ENCODE measurements at places on chromosomes 1 and 21.

- DNase-seq = no peak
These were observed 25.8 kb upstream of the BCAS2 start for GRCh38 chr1:114607223-114607622.

- DNase-seq = no peak
These were observed 37.1 kb downstream of the SLC30A1 start for GRCh38 chr1:211541720-211542477.

GRCh38 chr21:43331962-43332828, 94.7 kb downstream of the SIK1 start:
- DNase-seq = no peak

GRCh38 chr21:31173881-31174555, 135.7 kb upstream of the KRTAP19-8 start:
- no peak for DNase-seq

DNA sequence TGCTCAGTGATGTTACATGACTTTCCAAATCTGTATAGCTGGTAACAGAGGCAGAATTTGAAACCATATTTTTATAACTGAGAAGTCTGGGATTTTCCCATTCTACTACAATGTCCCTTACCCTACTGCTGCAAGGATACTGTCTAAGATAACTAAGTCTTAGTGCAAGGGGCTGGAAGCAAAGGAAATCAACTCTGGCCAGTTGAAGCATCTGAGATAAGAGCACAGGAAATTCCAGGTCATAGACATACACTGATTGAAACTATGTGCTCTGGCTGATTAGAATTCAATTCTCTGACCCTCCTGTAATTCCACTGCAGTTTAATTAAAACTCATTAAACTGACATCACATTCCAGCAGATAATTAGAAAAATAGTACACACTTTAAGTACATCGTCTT, 267.7 kb upstream of the C1orf87 start:
- no peak for DNase-seq

DNA sequence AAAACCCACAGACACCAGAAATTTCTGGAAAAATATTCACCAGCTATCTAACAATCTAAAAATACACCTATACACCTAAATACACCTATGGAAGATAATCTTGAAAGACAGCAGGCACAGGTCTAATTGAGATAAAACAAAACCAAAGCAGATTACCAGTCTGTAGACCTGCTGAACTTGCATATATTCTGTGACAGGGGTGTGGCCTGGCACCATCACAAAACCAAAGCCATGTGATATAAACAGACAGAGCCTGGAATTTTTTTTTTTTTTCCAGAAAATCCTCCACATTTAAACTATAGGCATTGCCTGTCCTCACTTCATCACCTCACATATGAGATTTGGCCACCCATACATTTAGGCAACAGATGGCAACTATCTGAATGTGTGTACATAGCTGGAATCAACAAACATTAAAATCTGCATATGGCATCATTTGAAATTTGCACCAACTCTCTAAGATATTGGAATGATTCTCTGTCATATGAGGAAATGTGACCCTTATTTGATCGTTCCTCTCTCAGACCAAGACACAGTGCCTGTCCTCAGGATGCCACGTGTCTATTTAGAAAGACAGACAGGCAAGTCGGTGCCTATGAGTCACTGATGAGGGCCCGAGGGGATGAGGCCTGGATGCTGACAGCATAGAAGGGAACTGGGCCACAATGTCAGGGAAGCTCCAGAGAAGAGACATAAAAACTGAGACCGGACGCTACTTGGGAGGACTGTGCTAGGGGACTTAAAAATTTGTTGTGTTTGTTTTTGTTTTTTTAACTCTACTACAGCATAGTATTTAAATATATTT, 32.6 kb downstream of the NMNAT2 start:
- no peak for DNase-seq

GRCh38 chr1:32963746-32964460, 706 bp downstream of the RNF19B start:
- DNase-seq = peak; percentile 36

DNA sequence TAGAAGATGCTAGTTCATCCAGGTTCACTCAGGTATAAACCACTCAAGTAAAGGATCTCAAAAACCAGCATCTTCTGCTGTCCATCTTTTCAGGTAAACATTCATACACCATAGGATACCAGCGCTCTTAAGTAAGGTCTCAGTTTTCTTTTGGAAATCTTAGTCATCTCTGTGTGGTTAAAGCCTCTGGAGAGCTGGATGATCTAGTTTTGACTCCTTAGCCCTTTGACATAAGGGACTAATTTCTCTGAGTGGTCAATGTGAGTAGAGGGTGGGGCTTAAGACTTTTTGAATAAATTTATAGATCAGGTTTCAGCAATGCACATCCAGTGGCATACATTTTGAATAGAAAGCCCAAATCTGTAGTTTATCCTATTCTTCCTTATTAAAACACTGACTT, 92.3 kb downstream of the CTH start:
- DNase-seq = no peak

GRCh38 chr1:173861731-173862145, 6.1 kb downstream of the GAS5 start:
- DNase-seq = no peak

GRCh38 chr1:78606274-78606673, 14.0 kb upstream of the IFI44L start:
- no peak for DNase-seq

- DNase-seq = no peak
These were observed 7.0 kb downstream of the TCHH start for GRCh38 chr1:152107984-152108881.

DNA sequence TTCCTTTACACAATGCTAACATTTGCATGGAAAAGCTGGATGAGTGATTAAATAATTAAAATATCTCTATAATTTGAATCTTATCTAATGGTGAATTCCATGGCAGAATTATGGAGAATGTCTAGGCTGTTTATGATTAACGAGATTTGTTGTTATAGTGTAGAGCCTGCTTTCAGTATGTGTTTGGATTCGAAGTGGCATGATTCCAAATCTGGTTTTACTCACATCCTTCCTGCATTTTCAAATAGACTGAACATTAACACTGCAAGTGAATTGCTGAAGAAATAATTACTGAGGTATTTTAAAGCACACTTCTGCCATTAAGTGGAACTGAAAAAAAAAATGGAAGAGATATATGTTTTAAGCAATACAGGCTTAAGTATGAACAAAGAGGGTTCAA, 5.1 kb upstream of the NEK7 start:
- DNase-seq = no peak

DNA sequence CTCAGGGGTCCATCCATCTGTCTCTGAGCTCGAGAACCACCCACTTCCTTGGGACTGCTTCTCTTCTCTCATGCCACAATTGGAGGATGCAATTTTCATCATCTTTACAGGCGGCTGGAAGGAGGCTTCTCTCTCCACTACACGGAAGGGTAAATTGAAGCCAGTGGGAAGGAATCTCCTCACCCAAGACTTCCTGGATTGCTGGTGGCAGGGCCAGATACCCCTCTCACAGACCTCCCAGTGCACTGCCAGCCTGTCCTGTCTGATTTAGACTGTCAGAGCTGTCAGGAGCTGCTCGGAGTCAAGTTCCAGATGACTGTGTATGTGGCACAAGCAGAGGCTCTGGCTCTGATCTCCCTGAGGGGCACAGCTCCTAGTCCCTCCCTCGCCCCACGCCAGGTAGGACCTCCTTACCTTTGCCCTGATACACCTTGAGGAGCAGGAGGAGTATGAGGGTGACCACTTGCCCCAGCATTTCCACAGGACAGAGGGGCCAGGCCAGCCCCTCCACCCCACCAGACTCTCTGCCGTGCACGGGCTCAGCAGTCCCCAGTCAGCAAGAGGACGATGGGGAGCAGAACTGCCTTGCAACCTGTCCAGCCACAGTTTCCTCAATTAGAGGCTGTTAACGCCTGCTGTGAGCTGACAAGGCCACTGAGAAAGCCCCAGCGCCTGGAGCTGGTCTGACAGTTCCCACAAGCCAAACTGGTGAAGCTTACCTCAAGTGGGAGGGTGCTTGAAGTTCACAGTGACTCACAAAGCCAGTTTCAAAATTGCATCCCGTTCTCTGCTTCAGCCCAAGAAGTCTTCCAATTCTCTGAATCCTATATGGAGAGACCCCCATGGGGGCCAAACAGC, at the start of gene CD244:
CD244 (minus strand) TSS at position 685 of the 858 bp plus-strand sequence; CDS start at position 475, 210 bp downstream.
- peak; percentile 47 for DNase-seq

DNA sequence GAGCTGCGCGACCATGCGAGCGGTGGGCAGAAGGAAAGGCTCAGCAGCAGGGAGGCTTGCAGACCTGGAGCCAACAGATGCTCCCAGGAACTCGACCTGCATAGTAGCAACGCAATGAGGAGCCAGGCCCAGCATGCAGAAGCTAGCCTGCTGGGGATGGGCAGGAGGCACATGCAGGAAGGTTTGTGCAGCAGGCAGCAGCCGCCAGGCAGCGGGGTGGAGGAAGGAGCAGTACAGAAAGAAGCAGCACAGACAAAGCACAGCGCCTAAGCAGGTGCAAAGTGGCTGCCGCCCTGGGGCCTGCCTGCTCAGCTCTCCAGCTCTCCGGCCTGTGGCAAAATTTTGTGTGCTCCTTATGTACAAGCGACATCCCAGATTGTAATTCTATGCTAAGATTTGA, 213.5 kb upstream of the MAP1LC3C start:
- DNase-seq = no peak

DNA sequence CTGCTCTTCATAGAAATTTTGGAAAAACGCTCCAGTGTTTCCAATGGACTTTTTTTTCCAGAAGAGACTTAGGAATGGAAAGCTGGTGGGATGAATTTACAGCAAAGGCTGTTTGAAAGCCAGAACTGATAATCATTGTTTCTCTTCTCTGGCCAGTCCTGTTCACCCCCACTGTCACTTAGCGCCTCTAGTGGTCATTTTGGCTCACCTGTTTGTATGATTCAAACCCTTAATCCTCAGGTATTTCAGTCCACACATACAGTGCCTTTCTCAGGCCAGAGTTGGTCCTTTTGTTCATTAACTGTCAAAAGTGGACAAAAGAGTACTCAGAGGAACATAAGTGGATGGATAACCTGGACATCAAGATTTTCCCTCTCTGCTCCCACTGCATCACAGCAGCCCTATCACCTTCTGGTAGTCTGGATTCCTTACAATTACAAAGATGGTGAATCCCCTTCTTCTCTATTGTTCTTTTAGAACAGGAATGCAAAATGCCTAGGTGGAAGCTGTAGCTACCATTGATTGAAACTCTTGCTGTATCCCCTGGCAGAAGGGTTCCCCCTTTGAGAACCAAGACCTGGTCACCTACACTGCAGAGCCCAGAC, 177.6 kb upstream of the OLFM3 start:
- no peak for DNase-seq

- no peak for DNase-seq
These were observed 170.3 kb downstream of the ZC3H11B start for GRCh38 chr1:219442611-219443061.

DNA sequence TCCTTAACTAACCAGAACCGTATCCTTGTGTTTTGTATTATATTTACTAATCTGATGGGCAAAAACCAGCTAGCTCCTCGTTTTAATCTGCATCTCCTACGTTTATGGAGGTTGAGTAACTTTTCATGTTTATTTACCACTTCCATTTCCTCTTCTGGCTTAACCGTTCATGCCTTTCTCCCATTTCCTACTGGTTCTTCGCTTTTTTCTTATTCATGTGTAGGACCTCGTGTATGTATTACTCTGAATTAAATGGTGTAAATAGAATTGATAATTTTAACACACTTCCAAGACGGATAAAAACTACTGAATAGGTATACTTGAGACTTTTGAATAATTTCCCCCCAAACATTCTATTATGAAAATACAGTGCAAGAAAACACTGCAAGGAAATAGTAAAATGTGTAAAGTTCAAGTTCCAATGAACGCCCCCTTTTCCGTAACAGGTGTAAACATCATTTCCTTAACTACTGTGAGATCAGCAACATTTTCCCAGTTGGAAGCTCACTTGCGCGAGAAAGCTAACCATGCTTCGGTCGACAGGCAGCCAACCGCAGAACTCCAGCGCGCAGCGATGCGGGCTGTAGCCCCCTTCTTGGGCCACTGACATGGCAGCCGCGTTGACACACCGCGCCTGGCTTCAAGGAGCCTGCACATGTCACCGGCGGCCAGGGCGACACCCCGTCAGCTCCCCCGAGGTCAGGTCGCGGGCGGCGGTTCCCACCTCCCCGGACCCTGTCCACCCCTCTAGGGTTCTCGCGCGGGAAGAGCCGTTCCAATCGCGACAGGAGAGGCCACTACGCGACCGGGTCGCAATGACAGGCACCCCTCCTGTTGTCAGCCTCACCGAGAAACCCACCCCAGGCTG, 816 bp downstream of the EDEM3 start:
- DNase-seq = peak; percentile 13

DNA sequence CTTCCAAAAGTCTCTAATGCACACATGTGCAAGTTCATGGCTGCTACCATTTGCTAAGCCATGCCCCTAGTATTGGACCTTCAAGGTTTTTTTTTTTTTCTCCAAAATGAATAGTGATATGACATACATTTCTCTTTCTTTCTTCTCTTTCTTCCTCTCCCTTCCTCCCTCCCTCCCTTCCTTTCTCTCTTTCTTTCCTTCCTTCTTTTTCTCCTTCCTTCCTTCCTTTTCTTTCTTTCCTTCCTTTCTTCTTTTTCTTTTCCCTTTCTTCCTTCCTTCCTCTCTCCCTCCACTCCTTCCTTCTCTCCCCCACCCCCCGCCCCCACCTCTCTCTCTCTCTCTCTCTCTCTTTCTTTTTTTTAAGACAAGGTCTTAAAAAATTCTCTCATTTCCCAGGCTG, 3.4 kb upstream of the RNF187 start:
- DNase-seq = no peak

GRCh38 chr1:227758366-227758765, 23.1 kb downstream of the SNAP47 start:
- DNase-seq = no peak

- peak; percentile 7 for DNase-seq
These were observed 99.1 kb downstream of the BEND5 start for GRCh38 chr1:48677306-48678287.

- no peak for DNase-seq
These were observed 145.3 kb downstream of the NTNG1 start for GRCh38 chr1:107286125-107286524.

DNA sequence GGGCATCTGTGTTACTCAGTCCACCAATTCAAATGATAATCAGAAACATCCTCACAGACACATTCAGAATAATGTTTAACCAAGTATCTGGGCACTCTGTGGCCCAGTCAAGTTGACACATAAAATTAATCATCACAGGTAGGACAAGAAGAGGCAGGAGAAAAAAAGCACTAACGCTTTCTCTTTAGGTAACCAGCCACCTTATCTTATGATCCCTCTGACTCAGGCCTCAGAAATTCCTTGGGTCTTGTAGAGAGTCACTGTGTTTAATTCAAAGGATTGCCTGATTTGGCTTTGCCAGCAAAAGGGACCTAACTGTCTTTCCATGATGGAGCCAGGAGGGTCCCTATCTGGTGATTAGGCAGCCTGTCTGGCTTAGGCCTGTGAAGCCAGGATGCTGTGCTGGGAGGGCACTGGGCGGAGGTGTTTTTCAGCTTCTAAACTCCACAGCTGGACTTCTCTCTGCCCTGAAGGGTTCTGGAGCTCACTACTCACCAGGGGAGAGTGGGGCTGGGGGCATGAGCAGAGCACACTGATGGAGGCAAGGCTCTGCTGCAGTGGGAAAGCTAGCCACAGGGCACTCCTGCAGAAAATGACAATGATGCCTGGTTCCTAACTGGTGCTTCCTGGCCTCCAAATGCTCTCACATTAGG, 36.4 kb upstream of the STUM start:
- no peak for DNase-seq
